ENCODE measurements at places on chromosomes 6 and 20.

- DNase-seq: no peak
These were observed 129.9 kb upstream of the COL21A1 start for GRCh38 chr6:56377295-56377694.

- DNase-seq: no peak
These were observed 110.7 kb upstream of the NFATC2 start for GRCh38 chr20:51653226-51653625.

- DNase-seq: no peak
These were observed 20.0 kb downstream of the FAM110A start for GRCh38 chr20:853406-853996.

- DNase-seq: no peak
These were observed 63.4 kb downstream of the DST start for GRCh38 chr6:56579155-56579851.

GRCh38 chr20:47535994-47536393 lies 34.3 kb downstream of the NCOA3 start:
- no peak for DNase-seq

GRCh38 chr20:10282979-10283456 lies 64.4 kb downstream of the SNAP25 start:
- DNase-seq: no peak

GRCh38 chr6:81606965-81607381 lies 145.5 kb downstream of the TENT5A start:
- no peak for DNase-seq

DNA sequence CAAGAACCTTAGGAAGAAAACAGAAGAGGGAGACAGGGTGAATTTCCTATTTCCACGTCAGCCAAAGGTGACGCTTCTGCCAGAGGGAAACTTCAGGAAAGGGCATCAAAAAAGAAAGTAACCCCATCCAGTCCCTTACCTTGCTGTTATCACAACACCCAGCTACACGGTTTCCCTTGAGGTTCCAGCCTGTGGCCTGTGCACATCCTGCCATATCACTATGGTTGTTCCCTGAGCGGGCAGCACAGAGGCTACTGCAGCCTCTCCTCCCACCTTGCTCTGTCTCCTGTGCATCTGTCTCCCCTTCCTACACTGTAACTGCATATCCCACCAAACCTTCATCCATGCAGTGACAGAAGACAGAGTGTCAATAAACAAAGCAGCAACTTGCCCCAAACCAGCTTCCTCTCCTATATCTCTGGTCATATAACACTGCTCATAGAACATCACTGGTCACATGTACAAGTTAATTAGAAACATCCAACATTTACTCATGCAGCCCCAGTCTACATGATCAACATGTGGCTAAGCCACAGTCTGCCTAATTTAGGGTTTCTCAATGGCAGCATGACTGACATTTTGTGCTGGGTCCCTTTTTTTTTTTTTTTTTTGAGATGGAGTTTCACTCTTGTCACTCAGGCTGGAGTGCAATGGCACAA lies 54.7 kb downstream of the GFOD1 start:
- no peak for DNase-seq

DNA sequence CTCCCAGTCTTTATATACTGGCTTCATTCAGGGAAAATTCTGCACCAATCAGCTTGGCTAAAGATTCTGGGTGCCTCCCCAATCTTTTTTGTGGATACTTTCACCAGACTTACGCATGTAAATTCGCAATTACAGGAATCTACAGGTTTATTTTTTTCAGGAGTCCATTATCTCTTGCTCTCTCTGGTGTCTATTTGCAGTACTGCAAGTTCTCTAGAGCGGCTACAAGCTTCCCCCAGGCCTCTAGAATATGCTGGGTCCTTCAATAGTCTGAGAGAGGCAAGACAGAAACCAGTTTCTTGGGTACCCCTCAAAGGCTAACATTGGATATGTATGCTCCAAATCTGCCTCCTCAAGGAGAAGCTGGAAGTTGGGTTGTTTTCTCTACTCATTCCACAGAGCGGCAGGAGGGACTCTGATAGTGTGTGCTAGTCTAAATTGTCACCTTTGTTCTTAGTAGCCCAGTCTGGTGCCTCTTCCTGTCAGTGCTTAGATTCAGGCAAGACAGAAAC lies 58.5 kb downstream of the SUN5 start:
- DNase-seq: no peak

GRCh38 chr20:13515796-13516558 lies 122.8 kb downstream of the TASP1 start:
- no peak for DNase-seq

- DNase-seq: no peak
These were observed 56.7 kb downstream of the ATXN1 start for GRCh38 chr6:16704401-16705045.

GRCh38 chr6:165245701-165246100 lies 63.7 kb downstream of the C6orf118 start:
- no peak for DNase-seq

GRCh38 chr6:129623008-129623732 lies 86.8 kb downstream of the ARHGAP18 start:
- no peak for DNase-seq

DNA sequence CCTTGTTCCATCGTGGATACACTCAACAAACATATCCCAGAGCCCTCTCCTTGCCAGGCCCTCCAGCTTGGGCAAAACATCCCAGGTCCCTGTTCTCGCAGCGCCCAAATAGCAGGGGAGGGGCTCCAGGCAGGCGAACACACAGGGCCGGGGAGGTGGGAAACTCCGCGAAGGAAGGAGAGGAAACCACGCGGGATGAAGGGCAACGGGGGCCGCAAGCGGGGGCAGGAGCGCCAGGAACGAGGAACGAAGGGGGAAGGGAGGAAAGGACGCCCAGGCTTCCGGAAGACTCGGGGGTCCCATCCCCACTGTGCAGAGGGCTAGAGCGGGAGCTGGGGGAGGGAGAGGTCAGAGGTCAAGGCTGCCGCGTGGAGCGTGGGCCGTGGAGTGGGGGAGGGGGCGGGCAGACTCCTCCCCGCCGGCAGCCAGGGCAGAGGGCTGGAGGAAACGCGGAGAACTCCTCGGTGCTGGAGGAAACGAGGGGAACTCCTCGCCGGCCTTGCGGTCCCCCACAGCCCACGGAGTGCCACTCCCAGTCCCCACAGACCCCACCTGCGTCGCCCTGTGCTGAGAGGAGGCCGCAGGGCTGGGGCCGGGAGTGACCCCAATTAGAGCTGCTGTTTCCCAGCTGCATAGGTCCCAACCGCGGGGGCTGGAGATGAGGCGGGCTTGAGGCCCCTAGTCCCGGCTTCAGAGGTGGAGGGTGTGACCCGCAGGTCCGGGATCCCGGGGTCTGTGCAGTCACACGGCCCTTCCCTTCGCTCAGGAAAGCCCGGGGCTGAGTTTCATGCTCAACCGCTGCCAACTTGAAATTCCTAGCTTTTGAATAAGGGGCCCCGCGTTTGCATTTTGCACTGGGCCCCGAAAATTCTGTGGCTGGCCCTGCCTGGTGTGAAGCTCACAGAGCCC lies 1.2 kb upstream of the RBM38 start:
- no peak for DNase-seq

DNA sequence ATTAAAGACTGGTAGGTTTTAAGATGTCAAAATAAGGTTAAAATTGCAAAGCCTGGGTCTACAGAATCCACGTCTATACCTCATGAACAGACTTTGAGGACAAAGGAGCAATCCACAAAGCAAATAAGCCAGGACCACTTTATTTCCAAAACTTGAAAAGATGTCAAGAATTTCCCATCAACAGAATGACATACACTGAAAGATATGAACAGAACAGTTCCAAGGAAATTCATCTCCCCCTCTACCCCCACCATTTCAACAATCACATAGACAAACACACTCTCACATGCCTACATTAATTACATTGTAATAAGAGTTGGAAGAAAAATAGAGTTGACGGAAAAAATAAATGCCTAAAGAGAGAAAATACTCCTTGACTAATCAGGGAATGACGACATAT lies 45.2 kb upstream of the NHSL1 start:
- no peak for DNase-seq

DNA sequence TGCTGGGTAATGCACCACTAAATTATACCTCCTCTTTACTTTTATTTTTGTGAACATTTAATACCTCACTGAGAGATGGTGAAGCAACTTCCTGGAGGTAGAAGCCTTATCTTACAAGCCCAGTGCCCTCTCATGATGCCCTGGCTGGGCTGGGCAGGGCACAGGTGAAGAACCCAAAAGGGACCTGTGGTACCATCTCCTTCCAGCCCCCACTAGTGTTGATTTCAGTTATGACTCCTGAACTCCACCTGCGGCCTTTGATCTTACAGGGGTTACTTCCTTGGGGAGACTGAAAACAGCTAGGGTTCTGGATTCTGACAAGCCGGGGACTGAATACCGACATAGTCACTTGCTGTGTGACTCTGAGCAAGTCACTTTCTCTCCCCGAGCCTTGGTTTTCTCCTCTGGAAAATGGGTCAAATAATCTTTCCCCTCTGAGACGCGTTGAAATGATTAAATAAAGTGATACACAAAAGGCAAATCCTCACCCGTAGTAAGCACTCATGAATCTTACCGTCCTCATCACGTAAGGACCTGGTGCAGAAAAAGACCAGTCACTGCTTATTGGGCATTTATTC lies 1.2 kb downstream of the SLC13A3 start:
- DNase-seq: no peak

DNA sequence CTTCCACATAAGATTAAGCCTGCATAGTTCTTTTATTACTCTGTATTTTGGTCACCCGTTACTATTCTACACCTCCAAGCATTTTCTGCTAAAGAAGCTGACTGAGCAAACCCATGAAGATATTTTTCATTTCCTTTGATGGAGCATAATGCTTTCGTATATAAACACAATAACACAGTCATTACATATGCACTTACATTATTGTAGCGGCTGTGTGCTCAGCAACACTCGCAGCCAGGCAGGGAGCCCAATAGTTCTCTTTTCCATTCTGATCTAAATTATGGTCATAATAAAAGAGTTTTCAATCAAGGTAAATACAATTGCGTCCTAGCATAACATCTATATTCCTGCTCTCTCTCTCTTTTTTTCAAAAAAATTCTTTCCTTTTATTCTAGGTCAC lies 69.6 kb upstream of the TFB1M start:
- DNase-seq: no peak

- DNase-seq: no peak
These were observed 3.5 kb upstream of the LAMP5 start for GRCh38 chr20:9510911-9511310.

GRCh38 chr6:8030920-8031319 lies 33.3 kb downstream of the BLOC1S5 start:
- DNase-seq: no peak

DNA sequence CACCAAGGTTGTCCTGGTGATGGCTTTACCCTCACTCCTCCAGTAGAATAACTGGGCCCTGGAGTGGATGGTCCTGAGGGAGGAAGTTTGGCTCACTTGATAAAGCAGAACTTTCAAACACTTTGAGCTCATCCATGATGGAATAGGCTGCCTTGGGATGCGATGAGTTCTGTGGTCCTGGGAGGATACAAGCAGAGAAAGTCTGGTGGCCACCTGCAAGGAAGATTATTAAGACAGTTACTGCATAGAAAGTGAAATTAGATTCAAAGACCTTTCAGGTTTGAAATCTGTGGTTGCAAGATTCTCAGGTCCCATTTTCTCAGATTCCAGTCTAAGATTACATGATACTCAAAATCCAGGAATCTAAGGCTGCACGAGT lies 19.9 kb upstream of the CCN5 start:
- no peak for DNase-seq

- no peak for DNase-seq
These were observed 2.4 kb downstream of the GMPR start for GRCh38 chr6:16240589-16241320.

GRCh38 chr6:112298021-112298745 lies 43.8 kb upstream of the LAMA4 start:
- DNase-seq: no peak

GRCh38 chr6:151695156-151695555 lies 112.3 kb upstream of the ESR1 start:
- no peak for DNase-seq

DNA sequence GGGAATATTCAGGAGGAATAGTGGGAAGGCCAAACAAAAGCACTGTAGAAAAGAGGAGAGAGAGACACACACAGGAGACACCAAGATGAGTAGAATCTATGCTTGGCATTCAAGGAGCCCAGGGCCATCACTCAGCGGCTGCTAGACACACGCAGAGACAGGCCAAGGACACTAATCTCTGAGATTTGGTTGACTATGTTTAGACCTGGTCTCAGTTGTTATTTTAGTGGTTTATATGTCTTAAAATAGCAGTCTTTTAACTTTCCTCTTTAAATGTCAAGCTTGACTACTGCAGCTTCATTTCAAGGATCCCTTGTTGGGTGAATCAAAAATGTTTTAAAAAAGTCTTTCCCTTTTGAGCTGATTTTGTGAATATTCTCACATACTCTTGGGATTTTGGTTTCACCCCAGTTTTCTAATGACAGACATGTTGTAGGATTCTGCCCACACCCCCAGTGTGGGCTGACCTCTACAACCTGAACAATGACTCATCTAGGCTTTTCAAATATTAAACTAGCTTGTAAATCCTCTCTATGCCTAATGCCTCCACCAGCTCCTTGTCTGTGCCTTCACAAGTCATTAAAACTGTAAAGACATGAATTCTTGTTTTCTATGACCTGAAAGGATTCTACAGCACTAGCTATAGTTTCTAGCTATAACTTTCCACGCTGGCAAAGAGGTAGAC lies 142.7 kb upstream of the EXOC2 start:
- no peak for DNase-seq

- no peak for DNase-seq
These were observed 21.0 kb downstream of the SLC13A3 start for GRCh38 chr20:46630306-46630705.

- DNase-seq: no peak
These were observed 73.1 kb downstream of the DNAAF9 start for GRCh38 chr20:3334156-3334943.

DNA sequence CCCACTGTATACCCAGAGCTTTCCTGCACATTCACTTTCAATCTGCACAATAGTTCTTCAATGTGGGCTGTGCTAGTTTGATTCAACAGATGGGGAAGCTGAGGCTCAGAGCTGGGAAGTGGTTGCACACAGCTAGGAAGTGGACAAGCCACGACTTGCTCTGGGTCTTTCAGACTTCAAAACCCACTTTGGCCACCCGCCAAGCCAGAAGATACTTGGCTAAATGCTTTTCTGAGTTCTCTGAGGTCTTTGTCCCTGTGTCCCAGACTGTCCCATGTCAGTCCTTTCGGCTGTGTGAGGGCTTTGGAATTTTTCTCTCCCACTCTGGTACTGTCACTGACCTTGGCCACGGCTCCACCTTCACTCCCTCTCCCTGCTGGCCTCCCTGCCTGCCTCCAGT lies 10.6 kb downstream of the PDYN start:
- DNase-seq: no peak

- DNase-seq: no peak
These were observed 335.3 kb downstream of the CD83 start for GRCh38 chr6:14452567-14453527.

- DNase-seq: no peak
These were observed 44.2 kb downstream of the AKAP12 start for GRCh38 chr6:151284012-151284411.

DNA sequence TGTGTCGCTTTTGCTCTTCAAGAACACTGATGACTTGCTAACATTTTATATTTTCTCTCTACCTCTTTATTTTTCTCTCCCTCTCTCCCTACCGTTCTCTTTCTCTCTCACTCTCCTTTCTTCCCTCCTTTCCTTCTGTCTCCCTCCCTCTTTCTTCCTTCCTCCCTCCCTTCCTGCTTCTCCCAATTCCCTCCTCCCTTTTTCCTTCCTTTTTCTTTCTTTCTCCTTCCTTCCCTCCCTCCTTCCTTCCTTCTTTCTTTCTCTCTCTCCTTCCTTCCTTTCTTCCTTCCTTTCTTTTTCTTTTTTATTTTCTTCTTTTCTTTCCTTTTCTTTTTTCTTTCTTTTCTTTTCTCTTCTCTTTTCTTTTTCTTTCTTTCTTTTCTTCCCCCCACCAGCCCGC lies 1066.1 kb downstream of the KIF16B start:
- no peak for DNase-seq

- peak; percentile 57 for DNase-seq
These were observed 83.9 kb downstream of the ZDHHC14 start for GRCh38 chr6:157464653-157465535.

Data from memory B cell (primary cell).